ENCODE measurements at places on chromosomes 1 and 21.

GRCh38 chr1:12327566-12327965 is 97.7 kb downstream of the VPS13D start:
- no peak for DNase-seq

DNA sequence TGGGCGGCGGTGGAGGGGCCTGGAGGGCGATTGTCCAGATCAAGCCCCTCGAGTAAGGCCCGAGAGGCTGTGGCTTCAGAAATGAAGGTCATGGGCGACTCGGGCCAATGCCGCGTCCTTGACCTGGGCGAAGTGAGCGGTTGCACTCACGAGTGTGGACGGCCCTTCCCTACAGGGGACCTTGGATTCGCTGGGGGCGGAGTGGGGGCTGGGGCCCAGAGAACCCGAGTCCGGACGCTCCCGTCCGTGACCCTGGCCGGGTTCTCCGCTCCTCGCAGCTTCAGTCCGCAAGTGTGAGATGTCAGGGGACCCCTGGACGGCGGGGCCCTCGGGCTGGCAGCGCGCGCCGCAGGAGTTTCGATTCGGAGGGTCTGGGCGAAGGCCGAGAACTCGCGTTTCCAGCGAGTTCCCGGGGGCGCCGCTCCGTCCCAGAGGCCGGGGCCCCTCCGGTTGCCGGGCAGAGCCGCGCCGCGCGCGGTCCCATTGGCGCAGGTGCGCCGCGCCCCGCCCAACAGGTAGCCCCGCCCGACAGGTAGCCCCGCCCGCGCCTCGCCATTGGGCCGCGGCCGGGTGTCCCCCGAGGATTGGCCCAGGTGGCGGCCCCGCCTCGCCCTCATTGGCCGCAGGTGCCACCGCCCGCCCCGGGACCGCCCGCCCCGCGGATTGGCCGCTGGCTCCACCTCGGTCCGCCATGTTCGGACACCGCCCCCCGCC is at the start of gene PRKCZ:
Gene PRKCZ, plus strand, starts transcription at position 694 of the 714 bp plus-strand sequence. CDS start 220 bp downstream, outside the sequence.
- DNase-seq, result no peak

DNA sequence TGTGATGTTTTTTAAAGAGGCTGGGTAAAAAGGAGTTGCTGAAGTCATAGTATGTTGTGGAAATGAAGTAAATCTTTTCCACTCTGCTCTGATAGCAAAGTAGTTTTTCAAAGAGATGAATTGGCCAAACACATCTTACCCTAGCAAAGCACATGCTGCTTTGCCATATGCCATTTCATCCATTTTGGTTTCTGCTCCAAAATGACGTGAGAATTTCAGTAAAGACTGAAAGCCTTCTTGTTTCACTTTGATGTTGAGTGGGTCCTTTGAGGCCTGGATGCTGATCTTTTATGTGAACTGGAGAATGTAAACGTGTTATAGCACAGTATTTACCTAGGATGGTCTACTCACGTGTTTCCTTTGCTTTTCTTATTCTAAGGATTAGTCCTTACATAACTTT is 73.3 kb upstream of the PGD start:
- no peak for DNase-seq

- no peak for DNase-seq
Observed at GRCh38 chr1:159179906-159180305, 8.5 kb downstream of the CADM3 start.

All from erythroblast (primary cell).